Ascending aorta (tissue), 2 donors: ENCODE measurements at places on chromosomes 5 and 9. TPM values are rescaled to one million over a fixed set of nuclear protein-coding genes. Genes with fewer than 3 reads are reported as not detected.

- no peak overlapping the region for H3K4me3 ChIP-seq
- H3K36me3 ChIP-seq = no peaks in the 10 kb centered on the region
- H3K4me1 ChIP-seq = no peaks in the 10 kb centered on the region
- H3K27me3 ChIP-seq = no peaks in the 10 kb centered on the region
Observed at GRCh38 chr5:36033486-36033885, 33.2 kb downstream of the UGT3A2 start.

DNA sequence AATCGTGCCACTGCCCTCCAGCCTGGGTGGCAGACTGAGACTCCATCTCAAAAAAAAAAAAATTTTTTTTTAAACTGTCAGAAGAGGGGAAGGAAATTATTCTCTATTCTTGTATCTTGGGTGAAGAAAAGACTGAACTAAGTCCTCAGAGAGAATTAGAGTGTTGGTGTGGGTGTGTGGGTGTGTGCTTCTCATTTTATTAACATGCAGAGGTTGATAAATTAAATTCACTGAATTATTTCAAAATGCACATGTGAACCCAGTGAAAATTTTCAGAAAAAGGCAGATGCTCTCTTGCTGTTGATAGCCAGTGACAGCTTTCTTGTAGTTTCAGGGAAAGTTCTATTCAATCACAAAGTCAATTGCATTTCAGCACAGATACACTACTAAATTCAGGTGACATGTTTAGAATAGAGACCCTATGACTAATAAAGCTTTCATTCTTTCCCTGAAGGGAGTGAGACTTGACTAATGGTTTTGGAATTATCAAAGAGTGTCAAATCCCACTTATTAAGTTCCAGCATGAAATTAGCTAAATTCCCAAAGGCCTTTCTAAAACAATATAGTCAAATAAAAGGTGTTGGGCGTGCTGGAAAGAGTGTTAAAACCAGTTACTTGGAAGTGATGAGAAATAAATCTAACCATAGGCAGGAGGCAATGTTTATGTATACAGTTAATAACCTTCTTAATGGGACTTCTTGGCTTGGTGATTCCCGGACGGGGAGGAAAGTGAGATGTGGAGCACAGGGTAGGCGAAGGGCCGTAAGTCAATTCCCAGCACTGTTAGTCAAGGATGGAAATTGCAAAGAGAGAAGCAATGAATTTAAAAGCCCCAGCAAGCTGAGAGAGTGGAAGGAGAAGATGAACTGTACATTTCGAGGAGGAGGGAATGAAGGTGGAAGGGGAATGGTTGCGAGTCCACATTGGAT, 103.2 kb upstream of the SPATA31D4 start:
- no peaks in the 10 kb centered on the region for H3K36me3 ChIP-seq
- DNase-seq = no peak
- H3K27me3 ChIP-seq = no peaks in the 10 kb centered on the region
- H3K4me3 ChIP-seq = no peak overlapping the region
- H3K4me1 ChIP-seq = no peaks in the 10 kb centered on the region

GRCh38 chr9:114004221-114004716, 73.8 kb downstream of the AMBP start:
- H3K27ac ChIP-seq = peak overlapping the region; percentile 92
- H3K4me1 ChIP-seq = peaks cover 15% of the 10 kb centered on the region
- H3K36me3 ChIP-seq = peaks cover 29% of the 10 kb centered on the region
- peak; percentile 62 for DNase-seq
- H3K27me3 ChIP-seq = no peaks in the 10 kb centered on the region

DNA sequence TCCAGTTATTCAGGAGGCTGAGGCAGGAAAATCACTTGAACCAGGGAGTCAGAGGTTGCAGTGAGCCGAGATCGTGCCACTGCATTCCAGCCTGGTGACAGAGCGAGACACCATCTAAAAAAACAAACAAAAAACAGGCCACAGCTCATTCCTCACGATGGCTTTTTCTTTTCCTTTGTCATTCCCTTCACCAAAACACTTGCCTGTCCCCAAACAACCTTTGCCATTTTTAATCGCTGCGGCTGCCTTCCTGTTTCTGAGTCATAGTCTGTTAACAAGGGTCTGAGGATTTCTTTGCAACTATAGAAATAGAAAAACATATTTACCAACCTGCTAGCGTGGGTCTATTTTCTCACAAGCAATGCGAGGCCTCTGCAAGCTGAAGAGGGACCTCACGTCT, 123.0 kb upstream of the FSTL4 start:
- H3K27me3 ChIP-seq = no peaks in the 10 kb centered on the region
- H3K27ac ChIP-seq = peak overlapping the region; percentile 79
- peak overlapping the region; percentile 14 for H3K4me3 ChIP-seq
- peak; percentile 71 for DNase-seq

DNA sequence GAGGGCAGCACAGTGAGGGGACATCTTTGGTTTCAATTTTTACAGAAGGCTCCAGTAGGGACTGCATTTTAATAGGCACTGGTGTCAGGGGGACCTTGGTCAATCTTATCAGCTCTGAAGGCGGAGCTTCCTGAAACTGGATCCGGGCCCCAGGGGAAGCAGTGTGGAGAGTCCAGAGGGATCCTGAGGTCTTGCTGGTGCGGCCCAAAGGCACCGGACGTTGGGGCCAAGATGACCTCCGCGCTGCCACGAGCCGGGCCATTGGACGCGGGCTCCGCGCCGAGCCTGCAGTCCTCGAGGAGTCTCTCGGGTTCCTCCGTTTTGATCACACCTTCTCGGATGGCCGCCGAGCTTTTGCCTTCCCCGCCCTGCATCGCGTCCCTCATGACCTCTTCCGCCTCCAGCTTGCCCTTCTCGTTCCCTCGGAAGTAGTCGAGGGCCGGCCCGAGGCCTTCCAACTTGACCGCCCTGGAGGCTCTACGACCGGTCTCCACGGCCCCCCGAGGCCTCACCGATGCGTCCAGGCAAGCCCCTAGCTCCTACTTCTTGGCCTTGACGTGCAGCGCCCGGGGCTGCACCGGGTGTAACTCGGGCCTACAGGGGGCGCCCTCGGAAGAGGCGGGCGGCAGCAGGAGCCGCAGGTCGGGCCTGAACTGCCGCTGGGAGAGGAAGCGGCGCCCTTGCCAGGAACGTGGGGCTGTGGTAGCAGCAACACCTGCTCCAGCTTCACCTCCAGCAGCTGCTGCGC, 18.8 kb downstream of the C5orf52 start:
- no peaks in the 10 kb centered on the region for H3K4me1 ChIP-seq
- DNase-seq = no peak
- no peak overlapping the region for H3K4me3 ChIP-seq
- H3K36me3 ChIP-seq = no peaks in the 10 kb centered on the region
- H3K27me3 ChIP-seq = no peaks in the 10 kb centered on the region
- no peak overlapping the region for H3K27ac ChIP-seq

DNA sequence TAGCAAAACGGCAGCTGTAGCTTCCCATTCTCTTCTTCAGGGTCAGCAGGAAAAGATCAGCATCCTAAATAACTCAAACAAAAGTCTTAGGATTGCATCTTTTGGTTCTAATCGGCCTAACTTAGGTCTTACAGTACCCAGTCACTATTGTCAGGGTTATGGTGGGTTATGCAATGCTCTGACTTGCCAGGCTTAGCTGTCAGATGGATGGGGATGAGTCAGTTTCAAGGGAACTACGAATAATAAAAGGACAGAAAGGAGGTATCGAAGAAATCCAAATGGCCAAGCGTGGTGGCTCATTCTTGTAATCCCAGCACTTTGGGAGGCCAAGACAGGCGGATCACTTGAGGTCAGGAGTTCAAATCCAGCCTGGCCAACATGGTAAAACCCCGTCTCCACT, 46.5 kb downstream of the PPP1R2B start:
- no peaks in the 10 kb centered on the region for H3K36me3 ChIP-seq
- H3K4me1 ChIP-seq = no peaks in the 10 kb centered on the region
- no peak overlapping the region for H3K4me3 ChIP-seq
- H3K27ac ChIP-seq = no peak overlapping the region
- DNase-seq = no peak

GRCh38 chr5:135357685-135358084, 41.3 kb downstream of the MACROH2A1 start:
- H3K4me1 ChIP-seq = peaks cover 20% of the 10 kb centered on the region
- H3K27ac ChIP-seq = peak overlapping the region; percentile 66
- DNase-seq = no peak

DNA sequence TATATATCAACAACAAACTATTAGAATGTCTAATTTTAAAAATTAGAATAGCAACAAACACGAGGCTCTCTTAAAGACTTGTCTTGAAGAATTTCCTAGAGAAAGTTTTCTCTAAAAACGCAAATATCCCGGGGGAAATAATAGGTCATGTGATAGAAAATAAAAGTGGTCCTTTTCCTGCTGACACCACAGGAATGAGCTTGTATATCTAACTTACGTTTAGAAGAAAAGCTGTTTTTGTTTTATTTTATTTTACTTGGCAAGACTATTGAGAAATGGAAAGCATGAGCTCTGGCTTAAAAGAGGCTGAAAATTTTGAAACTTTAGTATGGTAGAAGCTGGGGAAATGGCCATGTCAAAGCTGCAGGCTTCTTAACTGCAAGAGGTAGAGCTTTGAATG, 465.0 kb downstream of the AGTPBP1 start:
- H3K27me3 ChIP-seq = no peaks in the 10 kb centered on the region
- no peak overlapping the region for H3K27ac ChIP-seq
- no peaks in the 10 kb centered on the region for H3K36me3 ChIP-seq
- H3K4me1 ChIP-seq = no peaks in the 10 kb centered on the region

GRCh38 chr5:14441641-14442040, 140.0 kb upstream of the OTULINL start:
- no peak for DNase-seq
- no peaks in the 10 kb centered on the region for H3K27me3 ChIP-seq
- no peaks in the 10 kb centered on the region for H3K36me3 ChIP-seq
- peaks cover 10% of the 10 kb centered on the region for H3K4me1 ChIP-seq

- peaks cover 27% of the 10 kb centered on the region for H3K36me3 ChIP-seq
- H3K4me1 ChIP-seq = peaks cover 2% of the 10 kb centered on the region
- no peak overlapping the region for H3K4me3 ChIP-seq
- H3K27ac ChIP-seq = no peak overlapping the region
- no peak for DNase-seq
Observed at GRCh38 chr9:137039611-137040366, 6.2 kb downstream of the NPDC1 start.

GRCh38 chr5:10486511-10487344, 45.0 kb downstream of the ROPN1L start:
- H3K27me3 ChIP-seq = no peaks in the 10 kb centered on the region
- peaks cover 2% of the 10 kb centered on the region for H3K4me1 ChIP-seq
- no peak for DNase-seq
- H3K27ac ChIP-seq = no peak overlapping the region

DNA sequence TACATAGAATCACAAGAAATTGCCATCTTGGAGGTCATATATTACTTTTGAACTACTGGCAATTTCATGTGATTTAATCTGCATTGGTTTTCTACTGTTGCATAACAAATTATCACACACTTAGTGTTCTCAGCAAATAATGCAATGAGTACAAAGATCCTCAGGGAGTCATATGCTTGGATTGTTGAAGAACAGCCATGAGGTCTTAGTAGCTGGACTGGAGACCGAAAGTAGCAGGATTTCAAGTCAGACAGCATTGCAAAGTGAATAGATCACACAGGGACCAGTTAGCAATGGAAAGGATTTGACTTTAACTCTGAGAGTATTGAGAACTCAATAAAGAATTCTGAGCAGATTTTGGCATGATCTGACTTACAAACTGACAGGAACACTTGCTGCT, 32.2 kb upstream of the FRMD3 start:
- no peak overlapping the region for H3K27ac ChIP-seq
- DNase-seq = no peak
- H3K4me3 ChIP-seq = no peak overlapping the region
- peaks cover 3% of the 10 kb centered on the region for H3K4me1 ChIP-seq

GRCh38 chr9:13759551-13759950, 480.1 kb upstream of the MPDZ start:
- H3K4me1 ChIP-seq = no peaks in the 10 kb centered on the region
- H3K36me3 ChIP-seq = no peaks in the 10 kb centered on the region
- no peak overlapping the region for H3K4me3 ChIP-seq
- H3K27ac ChIP-seq = no peak overlapping the region
- DNase-seq = no peak
- H3K27me3 ChIP-seq = no peaks in the 10 kb centered on the region

- no peaks in the 10 kb centered on the region for H3K4me1 ChIP-seq
- H3K27me3 ChIP-seq = no peaks in the 10 kb centered on the region
- H3K4me3 ChIP-seq = no peak overlapping the region
- no peak overlapping the region for H3K27ac ChIP-seq
- no peaks in the 10 kb centered on the region for H3K36me3 ChIP-seq
- DNase-seq = no peak
Observed at GRCh38 chr5:28012538-28012937, 974.2 kb upstream of the CDH9 start.

- DNase-seq = no peak
- no peak overlapping the region for H3K4me3 ChIP-seq
- H3K27me3 ChIP-seq = no peaks in the 10 kb centered on the region
- no peaks in the 10 kb centered on the region for H3K4me1 ChIP-seq
- no peaks in the 10 kb centered on the region for H3K36me3 ChIP-seq
Observed at GRCh38 chr9:108663422-108663821, 192.4 kb downstream of the ACTL7B start.

DNA sequence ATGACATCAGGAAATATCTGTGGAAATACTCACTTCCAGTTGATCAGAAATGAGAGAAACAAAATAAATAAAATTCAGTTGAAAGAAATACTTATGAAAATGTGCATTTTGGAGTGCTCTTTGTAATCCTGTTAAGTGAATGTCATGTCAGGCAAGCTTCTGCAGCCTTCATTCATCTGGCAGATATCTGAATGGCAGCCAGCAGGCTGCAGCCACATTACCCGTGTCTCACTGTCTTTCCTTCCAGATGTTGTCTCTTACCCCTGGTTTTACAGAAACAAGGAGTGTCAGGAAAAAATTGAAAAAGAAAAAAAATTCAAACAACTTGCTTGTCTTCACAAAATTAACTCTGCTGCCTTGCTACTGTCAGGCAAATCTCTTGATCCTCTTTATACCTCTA, 445.0 kb upstream of the RIOK2 start:
- H3K27ac ChIP-seq = no peak overlapping the region
- no peak overlapping the region for H3K4me3 ChIP-seq
- H3K36me3 ChIP-seq = no peaks in the 10 kb centered on the region
- H3K27me3 ChIP-seq = no peaks in the 10 kb centered on the region
- H3K4me1 ChIP-seq = no peaks in the 10 kb centered on the region

DNA sequence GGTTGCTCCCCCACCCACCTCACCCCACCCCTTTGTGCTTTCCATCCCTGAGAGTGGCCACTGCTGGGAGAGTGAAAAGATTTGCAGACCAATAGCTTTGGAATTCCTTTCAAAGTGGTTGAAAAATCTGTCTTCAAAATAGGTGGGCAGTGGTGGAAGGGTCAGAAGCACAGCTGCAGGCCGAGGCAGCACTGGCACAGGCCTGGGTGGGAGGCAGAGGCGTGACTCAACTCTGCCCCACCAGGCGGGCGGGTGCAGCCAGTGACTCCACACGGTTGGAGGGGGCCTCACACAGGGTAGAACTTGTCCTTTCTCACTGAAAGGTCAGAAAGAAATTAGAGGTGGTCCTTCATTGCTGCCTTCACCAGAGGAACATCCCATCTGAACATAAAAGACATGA, 214.9 kb upstream of the TBCA start:
- H3K4me1 ChIP-seq = peaks cover 4% of the 10 kb centered on the region
- H3K27ac ChIP-seq = no peak overlapping the region
- no peaks in the 10 kb centered on the region for H3K36me3 ChIP-seq
- H3K27me3 ChIP-seq = no peaks in the 10 kb centered on the region
- no peak for DNase-seq

The CDX1 gene
- total RNA-seq = not detected

The INSL6 gene
- total RNA-seq = not detected

The ADRA1B gene
- 20.6 TPM for total RNA-seq

The DAB2IP gene
- total RNA-seq = 71.6 TPM

The ZFYVE16 gene
- total RNA-seq = 10.0 TPM

The SERF1A gene
- not detected for total RNA-seq

The IL31RA gene
- not detected for total RNA-seq

The IL9 gene
- total RNA-seq = not detected

The OR1L6 gene
- not detected for total RNA-seq
